Stimulated activated CD8-positive, alpha-beta memory T cell treated with anti-CD3 and anti-CD28 coated beads, Interleukin-15, amount 100 ng/mL, for 48 hours (primary cell): ENCODE measurements at places on chromosomes 12 and 14.

DNA sequence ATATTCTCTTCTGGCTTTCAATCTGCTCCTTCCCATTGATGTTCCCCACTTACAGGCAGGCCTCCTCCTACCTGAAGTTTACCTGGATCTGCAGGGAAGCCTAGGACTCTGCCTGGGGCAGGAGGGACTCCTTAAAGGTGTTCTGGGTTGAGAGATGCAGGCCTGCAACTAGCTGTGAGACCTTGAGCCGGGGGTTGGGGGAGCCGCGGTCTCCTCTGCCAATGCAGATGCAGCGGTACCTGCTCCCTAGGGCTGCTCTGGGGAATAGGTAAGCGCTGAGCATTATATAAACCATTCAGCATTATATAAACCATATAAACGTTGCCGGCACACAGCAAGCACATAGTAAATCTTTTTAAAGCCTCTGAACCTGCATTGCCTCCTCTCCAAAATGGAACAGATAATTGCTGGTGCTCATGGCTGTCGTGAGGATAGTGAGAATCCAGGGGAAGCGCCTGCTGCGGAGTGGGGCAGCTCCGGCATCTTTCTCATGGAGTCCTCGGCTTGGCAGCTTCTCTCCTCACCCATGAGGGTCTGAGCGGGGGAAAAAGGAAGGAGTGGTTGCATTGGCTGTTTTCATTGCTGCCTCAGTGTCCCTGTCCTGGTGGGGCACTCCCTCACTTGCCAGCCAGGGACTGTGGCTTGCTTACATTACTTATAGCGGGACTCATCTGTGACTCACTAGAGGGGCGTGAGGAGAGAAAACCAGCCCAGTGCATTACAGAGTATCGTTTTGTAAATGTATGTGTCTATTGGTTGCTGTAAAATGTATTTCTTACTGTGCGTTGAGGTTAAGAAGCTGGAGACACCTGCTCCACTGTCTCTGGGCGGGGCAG, 12.5 kb upstream of the KRT80 start:
- no peak for DNase-seq

GRCh38 chr14:65745396-65746190, 333.1 kb downstream of the FUT8 start:
- no peak for DNase-seq

DNA sequence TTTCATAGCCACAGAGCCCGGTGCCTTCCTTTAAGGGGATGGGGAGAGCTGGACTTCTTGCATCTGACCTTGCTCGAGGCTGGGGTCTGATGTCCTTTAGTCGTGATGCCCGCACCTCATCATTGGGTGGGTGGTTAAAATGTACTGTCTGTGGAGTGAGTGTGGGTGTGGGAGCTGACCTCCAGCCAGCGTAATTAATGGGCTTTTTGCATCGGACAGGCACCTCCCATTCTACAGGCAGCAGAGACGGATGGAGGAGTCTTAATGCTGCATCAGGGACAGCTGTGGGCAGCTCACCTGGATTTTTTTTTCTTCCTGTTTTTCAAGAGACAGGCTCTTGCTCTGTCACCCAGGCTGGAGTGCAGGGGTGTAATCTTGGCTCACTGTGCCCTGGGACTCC, 114.8 kb downstream of the PTPN11 start:
- DNase-seq: no peak

- DNase-seq: no peak
These were observed 171.2 kb upstream of the CDKN3 start for GRCh38 chr14:54225457-54226060.

GRCh38 chr14:72666610-72667009, 227.3 kb downstream of the DPF3 start:
- no peak for DNase-seq

- DNase-seq: no peak
These were observed 96.9 kb downstream of the DNAH10 start for GRCh38 chr12:123859035-123859434.

DNA sequence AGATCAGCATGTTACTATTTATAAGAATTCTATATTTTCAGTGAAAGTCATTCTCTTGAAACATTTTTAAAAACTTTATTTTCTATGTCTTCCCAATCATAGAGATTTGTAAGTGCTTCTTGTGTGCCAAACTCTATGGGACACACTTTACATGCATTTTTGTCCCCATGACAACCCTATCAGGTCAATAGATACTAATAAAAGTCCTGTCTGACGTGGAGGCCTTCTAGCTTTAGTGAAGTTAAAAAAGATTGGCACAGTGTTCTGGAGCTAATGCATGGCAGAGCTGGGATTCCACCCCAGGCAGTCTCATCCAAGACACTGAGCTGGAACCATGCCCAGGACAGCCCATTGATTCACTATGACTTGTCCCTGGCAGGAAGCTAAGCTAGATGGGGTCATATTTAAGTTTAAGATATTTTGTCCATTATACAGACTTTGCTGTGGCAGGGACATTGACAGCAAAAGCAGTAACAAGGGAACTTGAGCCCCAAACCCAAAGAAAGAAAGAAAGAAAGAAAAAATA, 28.1 kb downstream of the TTC6 start:
- no peak for DNase-seq

DNA sequence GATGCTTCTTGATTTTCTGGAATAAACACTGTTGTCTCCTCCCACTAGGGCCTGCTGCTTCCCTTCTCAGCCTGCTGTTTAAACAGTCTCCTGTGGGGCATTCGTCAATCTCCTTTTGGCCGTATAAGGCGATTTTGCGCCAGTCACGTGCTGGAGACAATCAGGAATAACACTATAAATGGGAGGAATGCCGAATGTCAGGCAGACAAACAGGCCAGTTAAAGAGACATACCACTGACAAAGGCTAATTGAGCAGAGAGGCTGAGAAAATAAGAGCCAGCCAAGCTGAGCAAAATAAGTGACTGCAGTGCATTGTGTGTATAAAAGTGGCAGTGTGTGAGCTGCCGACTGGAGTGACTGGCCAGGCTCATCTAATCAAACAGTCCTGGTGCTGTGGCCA, 23.3 kb downstream of the DMAC2L start:
- DNase-seq: no peak

GRCh38 chr12:62763861-62764645, 170.9 kb downstream of the PPM1H start:
- DNase-seq: no peak

DNA sequence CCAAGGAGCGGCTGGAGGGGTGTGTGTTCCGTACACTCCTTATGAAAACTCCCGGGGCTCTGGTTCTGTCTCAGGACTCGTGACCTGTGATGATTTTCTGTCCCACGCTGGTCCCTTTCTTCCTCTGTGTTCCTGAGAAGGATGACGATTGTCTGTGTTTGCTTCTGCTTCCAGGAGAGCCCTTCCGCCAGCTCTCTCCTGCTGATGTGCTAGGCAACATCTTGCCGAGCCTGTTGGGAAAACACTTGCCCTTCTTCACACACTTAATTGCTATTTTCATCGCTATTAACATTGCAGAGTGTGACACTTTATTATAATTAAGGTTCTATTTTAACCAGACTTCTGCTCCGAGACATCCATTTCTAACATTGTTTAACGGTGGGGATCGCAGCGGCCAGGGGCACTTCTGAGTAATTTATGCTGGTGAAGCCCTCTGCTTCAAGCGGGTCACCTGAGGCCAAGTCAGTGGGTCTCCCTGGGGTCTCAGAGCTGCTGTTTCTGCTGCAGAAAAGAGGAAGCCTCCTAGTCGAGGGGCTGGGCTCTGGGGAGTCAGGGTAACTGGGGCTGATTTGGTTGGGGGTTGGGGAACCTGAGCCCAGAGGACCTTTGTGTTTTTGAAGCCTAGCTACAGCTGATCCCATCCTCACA, 88.6 kb downstream of the PRMT8 start:
- DNase-seq: no peak
